ENCODE measurements at places on chromosomes 12 and 14. TPM values are rescaled to one million over a fixed set of nuclear protein-coding genes. Genes with fewer than 3 reads are reported as not detected.

- DNase-seq: no peak
These were observed 6.8 kb upstream of the FOXG1 start for GRCh38 chr14:28759653-28760313.

DNA sequence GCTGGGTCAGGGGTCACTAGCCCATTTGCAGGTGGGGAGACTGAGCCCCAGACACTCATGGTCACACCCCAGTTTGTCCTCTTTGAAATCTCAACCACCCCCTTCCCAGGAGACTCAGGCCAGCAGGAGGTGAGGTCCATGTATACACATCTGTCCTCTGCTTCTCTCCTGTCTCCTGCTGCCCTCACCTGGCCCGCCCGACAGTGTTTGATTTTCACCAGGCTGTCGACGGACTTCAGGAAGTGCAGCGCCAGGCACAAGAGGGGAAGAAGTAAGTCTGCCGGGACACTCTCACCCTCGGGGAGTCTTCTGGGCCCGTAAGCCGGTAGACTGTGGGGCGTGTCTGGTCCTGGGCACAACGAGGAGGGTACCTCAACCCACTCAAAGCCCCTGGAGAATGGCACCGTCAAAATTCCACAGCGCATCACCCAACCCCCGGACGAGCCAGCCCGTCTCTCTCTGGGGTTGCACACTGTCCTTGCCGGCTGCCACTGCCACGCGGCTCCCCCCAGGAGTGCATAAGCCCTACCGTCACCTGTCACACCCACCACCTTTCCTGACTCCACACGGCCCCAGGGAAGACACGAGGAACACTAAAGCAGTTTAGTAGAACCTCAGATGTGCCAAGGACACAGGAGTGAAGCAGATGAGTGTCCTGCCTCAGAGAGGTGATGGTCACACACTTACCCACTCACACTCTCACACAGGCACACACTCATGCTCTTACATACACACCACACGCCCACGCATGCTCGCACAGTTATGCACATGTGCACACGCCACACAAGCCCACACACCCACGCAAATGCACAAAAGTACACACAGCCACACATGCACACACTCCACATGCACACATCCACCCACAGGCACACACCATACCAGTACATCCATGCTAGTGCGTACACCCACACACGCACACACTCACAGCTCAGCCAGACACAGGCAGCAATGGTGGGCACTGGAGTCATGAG, 13.1 kb upstream of the SIVA1 start:
- DNase-seq: no peak

DNA sequence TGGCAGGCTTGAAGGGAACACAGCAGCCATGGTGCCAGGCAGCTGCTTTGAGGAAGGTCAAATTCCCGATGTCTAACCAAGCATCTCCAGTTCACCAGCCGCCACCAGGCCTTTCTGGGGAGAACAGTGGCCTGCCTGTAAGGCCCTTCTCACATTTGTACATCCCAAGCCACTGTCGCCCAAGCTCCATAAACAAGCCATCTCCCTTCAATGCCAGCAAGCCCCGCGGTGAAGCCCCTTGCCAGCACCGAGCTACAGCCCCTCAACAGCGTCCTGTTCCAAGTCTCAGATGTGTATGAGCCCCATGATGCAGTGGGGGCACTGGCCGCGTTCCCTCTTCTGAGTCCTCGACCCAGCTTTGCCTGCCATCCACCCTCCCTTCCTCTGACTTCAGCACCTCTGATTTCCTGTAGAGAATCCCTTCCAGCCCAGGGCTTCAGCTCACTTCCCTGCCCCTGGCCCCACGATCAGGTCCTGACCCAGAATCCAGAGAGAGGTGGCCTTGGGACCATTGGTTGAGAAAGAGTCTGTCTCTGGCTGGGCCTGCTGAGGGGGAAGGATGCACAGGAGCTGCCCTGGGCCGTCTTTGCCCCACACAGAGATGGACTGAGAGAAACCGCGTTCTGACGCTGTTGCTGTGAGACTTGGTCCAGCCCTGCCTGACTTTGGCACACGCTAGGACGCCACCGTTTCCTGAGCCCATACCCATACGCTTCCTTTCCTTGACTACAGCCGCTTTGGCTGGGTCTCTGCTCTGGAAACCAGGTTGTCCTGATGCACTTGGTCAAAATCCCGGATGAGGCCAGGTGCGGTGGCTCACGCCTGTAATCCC, 1.9 kb upstream of the MMP17 start:
- no peak for DNase-seq

Gene NPAS3
- not detected for total RNA-seq

Gene CD63
- total RNA-seq: 1,427 TPM

GRCh38 chr12:117360551-117361346, 677 bp downstream of the NOS1 start:
- no peak for DNase-seq

DNA sequence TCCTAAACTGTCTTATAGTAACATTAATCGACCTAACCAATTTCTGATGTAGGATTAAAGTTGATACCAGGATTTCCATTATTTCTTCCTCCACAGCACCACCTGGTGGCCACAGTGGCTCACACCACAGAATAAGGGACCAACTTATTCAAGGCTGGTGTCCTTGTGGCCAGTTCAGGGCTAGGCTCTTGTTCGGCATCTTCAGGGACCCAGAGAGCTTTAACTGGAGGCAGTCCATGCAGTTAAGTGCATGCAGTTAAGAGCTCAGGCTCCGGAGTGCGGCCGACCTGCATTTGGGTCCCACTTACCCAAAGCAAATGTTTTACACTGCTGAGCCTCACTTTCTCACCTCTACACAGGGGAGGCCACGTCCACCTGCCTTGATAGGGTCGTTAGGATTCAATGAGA, 42.0 kb upstream of the GPR68 start:
- peak; percentile 89 for DNase-seq

Gene OTOGL
- total RNA-seq: 1.2 TPM

Measured in dermis blood vessel endothelial cell (primary cell).